Karpas-422 (cell line): ENCODE measurements at places on chromosomes 16 and 17.

- H3K36me3 ChIP-seq: no peaks in the 10 kb centered on the region
- no peak overlapping the region for H3K27ac ChIP-seq
- no peak overlapping the region for H3K4me3 ChIP-seq
- no peaks in the 10 kb centered on the region for H3K4me1 ChIP-seq
Observed at GRCh38 chr17:79607940-79608623, 2.8 kb downstream of the RBFOX3 start.

DNA sequence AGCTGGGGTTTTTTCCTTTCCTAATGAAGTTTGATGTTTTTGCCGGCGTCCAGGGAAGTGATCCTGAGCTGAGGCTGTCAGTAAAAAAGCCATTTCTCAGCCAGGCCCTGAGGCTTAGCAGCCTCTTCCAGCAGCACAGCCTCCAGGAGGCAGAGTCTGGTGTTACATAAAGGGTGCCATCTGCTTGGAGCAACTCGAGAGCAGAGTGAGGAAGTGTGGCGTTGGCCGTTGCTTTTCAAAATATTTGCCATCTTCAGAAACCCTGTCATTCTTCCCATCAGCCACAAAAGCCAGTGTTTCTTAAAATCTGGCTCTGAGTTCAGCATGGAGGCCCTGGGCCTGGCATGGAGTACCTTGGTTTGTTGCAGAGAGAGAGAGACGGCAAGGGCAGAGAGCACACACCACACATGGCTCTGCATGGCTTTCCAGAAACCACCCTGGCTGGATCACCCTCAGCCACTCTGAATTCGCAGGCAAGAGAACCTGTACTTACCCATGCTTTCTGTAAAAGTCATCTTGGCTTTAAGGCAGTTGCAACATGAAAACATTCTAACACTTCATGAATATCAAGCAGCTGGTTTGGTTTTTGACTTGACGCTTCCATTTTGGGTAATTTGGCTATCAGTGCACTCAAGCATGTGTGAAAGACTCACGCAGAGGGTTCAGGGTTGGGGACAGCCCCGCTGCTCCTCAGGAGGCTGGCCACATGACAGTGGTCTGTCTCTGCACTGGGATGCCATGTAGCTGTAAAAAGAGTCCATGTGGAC lies 21.0 kb downstream of the PMM2 start:
- H3K36me3 ChIP-seq: peaks cover 46% of the 10 kb centered on the region
- H3K4me3 ChIP-seq: no peak overlapping the region
- no peak for DNase-seq
- no peaks in the 10 kb centered on the region for H3K27me3 ChIP-seq
- peaks cover 5% of the 10 kb centered on the region for H3K4me1 ChIP-seq

- peak overlapping the region; percentile 96 for H3K4me3 ChIP-seq
- peak; percentile 69 for DNase-seq
- no peaks in the 10 kb centered on the region for H3K36me3 ChIP-seq
Observed at GRCh38 chr16:68086336-68086841, 1.2 kb downstream of the NFATC3 start.

- H3K27ac ChIP-seq: no peak overlapping the region
- H3K27me3 ChIP-seq: no peaks in the 10 kb centered on the region
- H3K4me1 ChIP-seq: peaks cover 38% of the 10 kb centered on the region
Observed at GRCh38 chr17:68176718-68177117, 71.1 kb upstream of the AMZ2 start.

- no peaks in the 10 kb centered on the region for H3K27me3 ChIP-seq
- DNase-seq: peak; percentile 55
- peak overlapping the region; percentile 99 for H3K27ac ChIP-seq
Observed at GRCh38 chr16:57044931-57045693, 47.3 kb upstream of the CPNE2 start.
